ENCODE measurements at places on chromosomes 7 and 10. TPM values are rescaled to one million over a fixed set of nuclear protein-coding genes. Genes with fewer than 3 reads are reported as not detected.

GRCh38 chr10:77037735-77038403, 599.7 kb downstream of the KCNMA1 start:
- no peak overlapping the region for H3K27ac ChIP-seq
- DNase-seq, result no peak
- 0 out of 3 replicates have a peak, but pooled peaks cover 9% of the 10 kb centered on the region for H3K27me3 ChIP-seq
- no peaks in the 10 kb centered on the region for H3K4me1 ChIP-seq
- H3K4me3 ChIP-seq, result no peak overlapping the region

SPDYE5 gene
- not detected for polyA plus RNA-seq

- DNase-seq, result no peak
- H3K27ac ChIP-seq, result no peak overlapping the region
- peaks cover 5% of the 10 kb centered on the region for H3K27me3 ChIP-seq
Measured at GRCh38 chr10:101106351-101106750, 24.7 kb upstream of the TLX1 start.

GRCh38 chr7:147771344-147771743, 819.2 kb upstream of the C7orf33 start:
- H3K27ac ChIP-seq, result no peak overlapping the region
- no peak overlapping the region for H3K4me3 ChIP-seq
- no peaks in the 10 kb centered on the region for H3K27me3 ChIP-seq
- DNase-seq, result no peak

- H3K4me1 ChIP-seq, result no peaks in the 10 kb centered on the region
- H3K4me3 ChIP-seq, result no peak overlapping the region
- no peak for DNase-seq
- H3K27me3 ChIP-seq, result no peaks in the 10 kb centered on the region
Measured at GRCh38 chr10:125592897-125593296, 90.1 kb downstream of the TEX36 start.

- no peak overlapping the region for H3K4me3 ChIP-seq
- no peak for DNase-seq
- 0 out of 2 replicates have a peak, but pooled peaks cover 4% of the 10 kb centered on the region for H3K4me1 ChIP-seq
Measured at GRCh38 chr10:100745882-100746783, 751 bp downstream of the PAX2 start.

- DNase-seq, result peak; percentile 27
- no peak overlapping the region for H3K27ac ChIP-seq
- peaks cover 26% of the 10 kb centered on the region for H3K4me1 ChIP-seq
Measured at GRCh38 chr7:140656548-140657515, 15.9 kb upstream of the ADCK2 start.

EVX1 gene
- polyA plus RNA-seq, result not detected

GRCh38 chr10:32949221-32949678, 8.8 kb downstream of the ITGB1 start:
- H3K27ac ChIP-seq, result peak overlapping the region; percentile 32
- DNase-seq, result no peak
- peaks cover 100% of the 10 kb centered on the region for H3K4me1 ChIP-seq
- H3K36me3 ChIP-seq, result peaks cover 2% of the 10 kb centered on the region
- no peaks in the 10 kb centered on the region for H3K27me3 ChIP-seq

- H3K4me3 ChIP-seq, result no peak overlapping the region
- H3K27ac ChIP-seq, result no peak overlapping the region
- H3K27me3 ChIP-seq, result no peaks in the 10 kb centered on the region
- peaks cover 15% of the 10 kb centered on the region for H3K36me3 ChIP-seq
Measured at GRCh38 chr10:121803611-121804010, 124.2 kb downstream of the ATE1 start.

DNA sequence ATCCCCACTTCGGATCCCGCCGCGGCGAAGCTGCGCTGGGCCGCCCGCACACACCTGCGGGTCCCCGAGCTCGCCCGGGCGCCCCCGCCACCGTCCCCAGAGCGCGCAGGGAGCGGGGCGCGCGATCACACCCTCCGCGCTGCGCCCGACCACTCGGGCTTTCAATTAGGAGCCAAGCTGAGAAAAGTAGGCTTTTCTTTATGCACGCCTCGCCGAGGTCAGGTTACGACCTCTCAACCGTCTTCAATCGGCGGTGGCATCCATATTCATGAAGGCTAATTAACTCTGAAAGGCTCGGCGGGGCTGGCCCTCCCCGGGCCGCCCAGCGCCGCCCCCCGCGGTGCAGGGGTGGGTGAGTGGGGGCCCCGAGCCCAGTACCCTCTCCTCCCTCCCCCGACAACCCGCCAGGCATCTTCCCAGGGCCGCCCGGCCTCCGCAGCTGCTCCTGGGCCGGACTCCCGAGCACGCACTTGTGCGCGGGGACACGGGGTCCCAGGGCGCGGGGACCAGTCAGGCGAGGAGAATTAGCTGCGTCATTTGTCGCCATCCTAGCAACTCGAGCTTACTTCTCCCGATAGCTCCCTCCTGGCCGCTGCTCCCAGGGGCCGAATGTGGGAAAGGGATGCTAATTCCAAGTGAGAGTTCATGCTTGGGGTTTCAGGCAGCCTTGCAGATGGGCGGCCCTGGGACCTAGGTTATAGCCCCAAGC, 155.5 kb upstream of the LYZL2 start:
- H3K36me3 ChIP-seq, result no peaks in the 10 kb centered on the region
- DNase-seq, result no peak
- H3K27ac ChIP-seq, result no peak overlapping the region
- H3K4me3 ChIP-seq, result peak overlapping the region; percentile 33
- H3K4me1 ChIP-seq, result 0 out of 2 replicates have a peak, but pooled peaks cover 7% of the 10 kb centered on the region
- H3K27me3 ChIP-seq, result no peaks in the 10 kb centered on the region

- H3K36me3 ChIP-seq, result no peaks in the 10 kb centered on the region
- DNase-seq, result no peak
- no peak overlapping the region for H3K4me3 ChIP-seq
- H3K4me1 ChIP-seq, result peaks cover 10% of the 10 kb centered on the region
- H3K27ac ChIP-seq, result no peak overlapping the region
Measured at GRCh38 chr10:23157239-23157681, 34.9 kb upstream of the PTF1A start.

LOXL4 gene
- 31.3 TPM for polyA plus RNA-seq

DNA sequence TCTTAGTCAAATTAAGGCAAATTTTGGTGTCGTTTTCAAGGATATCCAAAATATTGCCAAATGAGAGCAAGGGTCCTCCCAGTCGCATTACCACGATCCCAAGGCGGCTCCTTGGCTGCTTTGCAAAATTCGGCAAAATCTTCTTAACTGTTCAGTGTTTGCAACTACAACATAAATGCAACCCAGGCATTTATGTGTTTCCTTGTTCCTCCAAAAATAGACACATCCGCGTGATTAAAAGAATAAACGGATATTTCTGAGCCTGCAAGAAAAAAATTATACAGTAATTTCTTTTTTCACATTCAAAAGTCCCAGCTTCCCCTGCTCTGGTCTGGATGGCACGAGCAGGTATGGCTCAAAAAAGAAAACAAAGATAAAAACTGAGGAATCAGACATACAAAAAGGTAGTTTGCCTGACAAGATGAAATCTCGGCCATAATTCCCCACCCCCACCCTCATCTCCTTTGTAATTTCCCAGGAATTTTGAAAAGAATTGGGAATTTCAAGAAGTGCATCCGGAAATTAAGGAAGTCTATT, 6.0 kb downstream of the SKIDA1 start:
- peaks cover 63% of the 10 kb centered on the region for H3K4me1 ChIP-seq
- no peaks in the 10 kb centered on the region for H3K36me3 ChIP-seq

DNA sequence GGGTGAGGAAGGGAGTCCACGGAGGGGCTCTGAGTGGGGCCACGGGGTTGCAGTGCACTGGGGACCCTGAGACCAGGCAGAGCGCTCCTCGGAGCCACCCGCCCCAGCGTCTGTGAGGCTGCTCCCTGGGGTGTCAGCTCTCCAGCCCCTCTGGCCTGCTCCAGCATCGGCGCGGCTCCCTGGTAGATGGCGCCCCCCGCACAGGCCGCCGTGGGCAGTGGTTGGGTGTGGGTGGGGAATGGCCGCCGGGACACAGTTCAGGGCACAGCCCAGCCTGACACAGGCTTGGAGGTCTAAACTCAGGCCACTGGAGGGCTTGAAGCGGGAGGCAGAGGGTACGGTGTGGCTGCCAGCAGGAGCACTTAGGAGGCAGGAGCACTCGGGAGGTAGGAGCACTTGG, 222.6 kb upstream of the PPP2R2D start:
- H3K4me1 ChIP-seq, result no peaks in the 10 kb centered on the region
- DNase-seq, result no peak
- no peak overlapping the region for H3K4me3 ChIP-seq
- no peaks in the 10 kb centered on the region for H3K36me3 ChIP-seq
- no peaks in the 10 kb centered on the region for H3K27me3 ChIP-seq

OTUD1 gene
- polyA plus RNA-seq, result 1.6 TPM

DNA sequence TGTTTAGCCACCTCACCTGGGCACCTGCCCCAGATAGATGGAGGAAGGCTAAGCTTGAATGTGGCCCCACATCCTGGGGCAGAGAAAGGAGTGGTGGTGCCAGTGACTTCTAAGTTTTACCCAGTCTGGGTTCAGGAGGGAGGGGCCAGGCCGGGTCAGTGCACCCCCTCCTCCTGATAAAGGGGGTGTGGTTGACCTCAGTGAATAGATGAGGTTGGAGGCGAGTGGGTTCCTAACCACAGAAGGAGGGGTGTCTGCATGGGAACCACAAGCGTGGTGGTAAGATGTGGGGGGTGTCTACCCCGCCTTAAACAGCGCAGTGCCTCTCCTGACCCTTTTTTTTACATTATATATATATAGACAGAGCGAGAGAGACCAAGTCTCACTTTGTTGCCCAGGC, 105.3 kb upstream of the KCTD7 start:
- H3K27me3 ChIP-seq, result no peaks in the 10 kb centered on the region
- H3K36me3 ChIP-seq, result no peaks in the 10 kb centered on the region
- no peak overlapping the region for H3K27ac ChIP-seq
- no peak overlapping the region for H3K4me3 ChIP-seq
- DNase-seq, result no peak

GRCh38 chr7:99562832-99563231, 4.4 kb downstream of the ZNF655 start:
- H3K4me3 ChIP-seq, result no peak overlapping the region
- DNase-seq, result peak; percentile 67
- H3K4me1 ChIP-seq, result peaks cover 32% of the 10 kb centered on the region
- H3K27ac ChIP-seq, result no peak overlapping the region
- H3K27me3 ChIP-seq, result no peaks in the 10 kb centered on the region

GRCh38 chr7:129143724-129144094, 798 bp upstream of the TSPAN33 start:
- peak overlapping the region; percentile 83 for H3K4me3 ChIP-seq
- H3K27me3 ChIP-seq, result peaks cover 17% of the 10 kb centered on the region
- DNase-seq, result no peak
- no peak overlapping the region for H3K27ac ChIP-seq
- peaks cover 26% of the 10 kb centered on the region for H3K4me1 ChIP-seq

DNA sequence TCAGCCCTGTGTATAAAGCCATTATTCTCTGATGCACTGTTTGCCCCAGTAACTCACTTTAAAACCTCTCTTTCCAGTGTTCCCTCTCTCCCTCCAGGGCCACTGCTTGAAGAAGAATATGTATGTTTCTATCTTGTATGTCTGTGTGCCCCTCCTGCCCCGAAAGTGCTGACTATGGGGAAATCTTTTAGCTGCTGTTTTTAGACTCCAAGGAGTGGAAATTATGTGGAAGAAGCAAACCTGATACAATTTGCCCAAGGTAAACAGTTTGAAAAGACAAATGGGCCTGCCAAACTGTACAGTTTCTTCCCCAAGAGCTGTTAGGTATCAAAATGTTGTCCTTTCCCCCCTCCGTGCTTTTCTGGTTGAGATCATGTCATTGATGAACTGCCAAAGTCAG, 3.4 kb downstream of the ADRA2A start:
- no peaks in the 10 kb centered on the region for H3K4me1 ChIP-seq
- H3K36me3 ChIP-seq, result no peaks in the 10 kb centered on the region
- peaks cover 7% of the 10 kb centered on the region for H3K27me3 ChIP-seq
- H3K4me3 ChIP-seq, result no peak overlapping the region

Measured in HepG2 (cell line).